Activated naive CD8-positive, alpha-beta T cell treated with anti-CD3 and anti-CD28 coated beads for 36 hours (primary cell): ENCODE measurements at places on chromosomes 12 and 14. TPM values are rescaled to one million over a fixed set of nuclear protein-coding genes. Genes with fewer than 3 reads are reported as not detected.

Gene ALDH1L2
- total RNA-seq: 5.9 TPM

Gene AQP6
- total RNA-seq: not detected

Gene LUM
- not detected for total RNA-seq

Gene PLA2G1B
- not detected for total RNA-seq

Gene EEF1AKMT3
- 3.9 TPM for total RNA-seq

- H3K27ac ChIP-seq: peak overlapping the region; percentile 95
- H3K4me3 ChIP-seq: peak overlapping the region; percentile 90
- peaks cover 51% of the 10 kb centered on the region for H3K4me1 ChIP-seq
- no peaks in the 10 kb centered on the region for H3K27me3 ChIP-seq
Measured at GRCh38 chr12:123077298-123078119, 73.4 kb downstream of the PITPNM2 start.

DNA sequence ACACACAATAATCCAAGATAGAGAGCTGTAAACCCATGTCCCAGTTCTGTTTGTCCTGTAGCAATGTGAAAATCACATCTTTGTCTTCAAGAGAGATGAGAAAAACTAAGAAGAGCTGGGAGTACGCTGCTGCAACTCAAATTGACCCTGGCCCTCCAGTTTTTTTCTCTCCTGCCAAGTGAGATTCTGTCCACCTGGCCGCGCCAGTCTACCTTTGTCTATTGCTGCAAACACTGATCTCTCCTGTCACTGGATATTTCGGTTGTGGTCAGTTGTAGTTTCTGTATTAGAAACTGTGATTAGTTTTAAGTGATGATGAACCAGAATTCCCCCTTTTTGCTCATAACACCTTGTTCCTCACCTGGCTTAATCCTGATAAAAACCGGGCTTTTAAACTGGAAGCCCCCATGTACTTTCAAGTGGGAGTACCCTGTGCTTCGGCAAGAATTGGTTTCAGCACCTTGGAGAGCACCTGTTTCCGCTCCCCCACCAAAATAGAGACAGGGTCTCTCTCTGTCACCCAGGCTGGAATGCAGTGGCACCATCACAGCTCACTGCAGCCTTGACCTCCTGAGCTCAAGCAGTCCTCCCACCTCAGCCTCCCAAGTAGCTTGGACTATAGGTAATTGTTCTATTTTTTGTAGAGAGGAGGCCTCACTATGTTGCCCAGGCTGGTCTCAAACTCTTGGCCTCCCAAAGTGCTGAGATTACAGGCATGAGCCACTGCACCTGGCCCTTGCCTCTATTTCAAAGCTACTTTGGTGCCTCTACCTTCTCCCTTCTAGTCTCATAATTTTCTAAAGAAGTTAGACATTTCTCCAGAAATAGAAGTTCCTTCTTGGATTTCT lies 156.8 kb downstream of the PHETA1 start:
- H3K27me3 ChIP-seq: no peaks in the 10 kb centered on the region
- H3K36me3 ChIP-seq: no peaks in the 10 kb centered on the region
- no peak for DNase-seq
- no peaks in the 10 kb centered on the region for H3K4me1 ChIP-seq
- no peak overlapping the region for H3K27ac ChIP-seq
- no peak overlapping the region for H3K4me3 ChIP-seq

DNA sequence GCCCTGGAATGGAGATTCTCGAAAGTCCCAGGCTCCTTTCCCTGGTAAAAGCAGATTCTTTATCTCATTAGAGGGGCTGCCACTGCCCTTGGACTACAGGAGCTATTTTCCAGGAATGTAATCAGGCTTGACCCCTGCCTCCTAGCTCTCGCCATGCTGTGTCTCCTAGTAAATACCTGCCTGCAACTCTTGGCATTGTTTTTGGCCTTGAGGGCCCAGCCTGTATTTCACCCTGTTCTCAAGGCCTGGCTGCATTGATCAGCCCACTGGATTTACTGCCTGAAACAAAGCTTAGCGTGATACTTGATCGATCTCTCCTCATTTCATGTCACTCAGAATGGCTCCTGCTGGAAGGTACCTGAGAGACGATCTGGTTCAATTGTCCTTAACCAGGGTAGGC lies 273.7 kb downstream of the CACNA1C start:
- H3K4me3 ChIP-seq: no peak overlapping the region
- no peak for DNase-seq
- H3K27ac ChIP-seq: no peak overlapping the region
- H3K4me1 ChIP-seq: no peaks in the 10 kb centered on the region
- H3K27me3 ChIP-seq: peaks cover 5% of the 10 kb centered on the region
- H3K36me3 ChIP-seq: no peaks in the 10 kb centered on the region

DNA sequence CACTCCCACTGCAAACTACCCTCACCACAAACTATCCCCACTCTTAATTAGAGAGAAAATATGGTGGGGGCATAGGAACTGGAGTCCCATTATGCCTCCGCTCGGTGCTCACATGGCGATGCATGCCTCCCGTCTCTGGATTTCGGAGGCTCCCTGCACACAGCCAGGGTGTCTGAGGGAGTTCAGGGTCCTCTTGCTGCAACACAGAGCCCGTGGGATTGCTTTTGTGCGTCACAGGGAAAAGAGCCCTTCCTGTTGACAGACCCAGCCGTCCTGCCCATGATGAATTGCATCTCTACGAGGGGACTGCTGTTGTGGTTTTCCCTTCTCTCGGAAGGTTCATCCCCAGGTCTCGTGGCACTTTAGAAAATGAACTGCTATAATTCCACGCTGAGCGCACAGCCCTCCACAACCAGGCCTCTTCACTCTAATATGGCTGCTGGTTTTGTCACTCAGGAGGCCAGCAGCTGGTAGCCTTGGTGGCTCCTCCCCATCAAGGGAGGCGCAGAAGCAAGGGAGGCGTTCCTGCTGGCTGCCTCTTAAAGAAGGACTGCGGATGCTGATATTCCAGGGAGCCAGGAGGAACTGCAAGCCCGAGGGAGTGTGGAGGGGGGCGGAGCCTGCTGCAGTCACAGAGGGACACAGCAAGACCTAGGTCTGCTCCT lies 158.0 kb downstream of the KCNA5 start:
- no peak overlapping the region for H3K27ac ChIP-seq
- no peak for DNase-seq
- no peak overlapping the region for H3K4me3 ChIP-seq
- H3K36me3 ChIP-seq: no peaks in the 10 kb centered on the region

DNA sequence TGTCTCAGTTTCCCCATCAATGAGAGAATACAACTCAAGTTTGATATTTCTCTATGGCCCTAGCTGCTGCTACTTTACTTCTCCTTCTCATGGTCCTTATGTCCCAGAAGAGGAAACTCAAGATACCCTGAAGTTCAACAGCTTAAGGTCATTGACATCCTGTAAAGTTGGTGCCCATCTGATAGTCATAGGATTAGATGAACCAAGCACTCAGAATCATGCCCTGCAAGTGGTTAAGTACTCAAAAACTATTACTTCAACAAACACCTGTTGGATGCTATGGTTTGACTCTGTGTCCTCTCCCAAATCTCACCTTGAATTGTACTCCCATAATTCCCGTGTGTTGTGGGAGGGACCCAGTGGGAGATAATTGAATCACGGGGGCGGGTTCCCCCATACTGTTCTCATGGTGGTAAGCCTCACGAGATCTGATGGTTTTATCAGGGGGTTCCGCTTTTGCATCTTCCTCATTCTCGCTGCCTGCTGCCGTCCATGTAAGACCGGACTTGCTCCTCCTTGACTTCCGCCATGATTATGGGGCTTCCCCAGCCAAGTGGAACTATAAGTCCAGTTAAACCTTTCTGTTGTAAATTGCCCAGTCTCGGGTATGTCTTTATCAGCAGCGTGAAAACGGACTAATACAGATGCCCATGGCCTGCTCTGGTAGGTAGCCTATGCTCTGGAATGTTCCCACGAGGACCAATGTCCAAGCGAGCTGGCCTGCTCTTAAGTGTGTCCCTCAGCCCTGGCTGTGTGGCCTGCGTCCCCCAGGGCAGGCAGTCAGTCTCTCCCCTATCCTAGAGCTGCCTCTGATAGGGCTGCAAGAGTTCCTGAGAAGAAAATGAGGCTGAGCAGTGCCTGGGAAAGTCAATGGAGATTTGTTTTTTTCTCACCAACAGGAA lies 18.1 kb downstream of the CAMKK2 start:
- no peak overlapping the region for H3K4me3 ChIP-seq
- no peak for DNase-seq
- H3K36me3 ChIP-seq: peaks cover 22% of the 10 kb centered on the region
- H3K27me3 ChIP-seq: no peaks in the 10 kb centered on the region
- H3K4me1 ChIP-seq: peaks cover 10% of the 10 kb centered on the region
- no peak overlapping the region for H3K27ac ChIP-seq

GRCh38 chr12:1662761-1663439 lies 28.0 kb upstream of the ADIPOR2 start:
- peak overlapping the region; percentile 70 for H3K27ac ChIP-seq
- peaks cover 28% of the 10 kb centered on the region for H3K4me1 ChIP-seq
- DNase-seq: no peak

DNA sequence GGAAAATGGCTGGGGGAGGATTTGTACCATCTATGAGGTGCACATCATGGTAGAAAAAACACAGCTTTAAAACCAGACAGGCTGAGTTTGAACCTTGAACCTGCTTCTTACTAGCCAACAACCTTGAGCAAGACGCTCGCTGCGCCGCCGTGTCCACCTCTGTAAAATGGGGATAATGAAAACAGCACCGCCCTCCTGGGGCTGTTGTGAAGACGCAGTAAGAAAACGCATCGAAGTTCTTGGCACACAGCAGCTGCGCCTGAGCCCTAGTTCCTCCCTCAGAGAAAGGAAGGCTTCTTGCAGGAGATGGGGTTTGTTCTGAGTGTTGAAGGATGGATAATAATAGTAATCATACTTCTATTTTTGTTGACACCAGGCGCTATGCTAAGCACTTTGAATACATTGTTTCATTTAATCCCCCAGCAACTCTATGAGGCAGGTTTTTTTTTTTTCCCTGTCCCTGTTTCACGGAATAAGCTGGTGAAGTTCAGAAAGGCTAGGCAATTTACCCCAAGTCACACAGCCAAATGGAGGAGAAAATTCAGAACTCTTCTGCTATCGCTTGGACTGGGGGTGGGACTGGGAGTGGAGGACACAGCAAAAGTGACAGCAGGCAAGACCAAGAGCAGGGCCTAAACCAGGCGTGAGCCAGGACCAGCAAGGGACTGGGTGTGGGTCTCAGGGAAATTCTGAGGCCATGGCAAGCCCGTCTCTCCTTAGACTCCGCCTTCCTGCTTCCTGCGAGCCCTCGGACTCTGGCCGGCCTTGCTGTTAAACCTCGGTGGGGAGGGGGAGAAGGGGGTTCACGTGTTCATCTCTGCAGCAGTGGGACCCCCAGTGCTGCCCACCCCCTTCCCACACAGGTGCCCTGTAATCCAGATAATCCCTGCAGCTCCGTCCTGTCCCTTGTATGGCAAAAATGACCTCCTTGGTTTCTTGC lies 97.5 kb downstream of the LRRC74A start:
- no peak overlapping the region for H3K4me3 ChIP-seq
- no peak for DNase-seq
- H3K27me3 ChIP-seq: no peaks in the 10 kb centered on the region
- no peak overlapping the region for H3K27ac ChIP-seq
- no peaks in the 10 kb centered on the region for H3K36me3 ChIP-seq
- peaks cover 55% of the 10 kb centered on the region for H3K4me1 ChIP-seq

DNA sequence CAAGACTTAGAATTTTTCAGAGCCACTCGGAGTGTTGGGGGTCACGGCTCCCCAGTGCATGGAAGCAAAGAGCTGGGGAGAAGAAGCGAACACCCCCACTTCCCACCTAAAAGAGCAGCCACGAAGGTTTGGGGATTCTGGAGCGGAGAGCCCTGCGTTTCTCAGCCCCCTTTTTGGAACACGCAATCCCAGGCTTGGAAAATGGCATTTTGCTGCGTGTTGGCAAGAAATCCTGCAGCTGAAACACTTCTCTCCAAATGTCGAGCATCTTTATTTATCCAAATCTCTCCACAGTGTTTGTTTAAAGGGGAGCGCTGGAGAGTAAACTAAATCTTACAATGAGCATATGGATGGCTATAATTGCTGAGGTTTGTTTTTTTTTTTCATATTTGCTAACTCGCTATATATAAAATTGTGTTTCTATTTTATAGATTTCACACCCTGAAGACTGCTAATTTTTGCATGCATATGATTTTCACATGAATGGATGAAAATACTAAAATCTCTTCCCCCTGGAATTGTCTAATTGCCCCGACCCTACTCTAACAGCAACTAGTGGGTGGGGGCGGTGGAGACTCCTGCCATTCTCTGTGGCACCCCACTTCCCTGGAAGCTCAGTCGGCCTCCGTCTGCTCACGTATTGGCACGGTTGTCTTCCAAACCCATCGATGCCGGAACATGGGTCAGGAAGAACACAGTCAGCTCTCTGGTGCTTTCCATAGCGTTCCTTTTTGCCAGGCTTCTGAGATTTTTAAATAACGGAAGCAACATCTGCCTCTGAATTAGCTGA lies 120.5 kb downstream of the GCH1 start:
- H3K27me3 ChIP-seq: peaks cover 3% of the 10 kb centered on the region
- H3K36me3 ChIP-seq: peaks cover 6% of the 10 kb centered on the region
- H3K4me3 ChIP-seq: no peak overlapping the region
- H3K4me1 ChIP-seq: peaks cover 14% of the 10 kb centered on the region

DNA sequence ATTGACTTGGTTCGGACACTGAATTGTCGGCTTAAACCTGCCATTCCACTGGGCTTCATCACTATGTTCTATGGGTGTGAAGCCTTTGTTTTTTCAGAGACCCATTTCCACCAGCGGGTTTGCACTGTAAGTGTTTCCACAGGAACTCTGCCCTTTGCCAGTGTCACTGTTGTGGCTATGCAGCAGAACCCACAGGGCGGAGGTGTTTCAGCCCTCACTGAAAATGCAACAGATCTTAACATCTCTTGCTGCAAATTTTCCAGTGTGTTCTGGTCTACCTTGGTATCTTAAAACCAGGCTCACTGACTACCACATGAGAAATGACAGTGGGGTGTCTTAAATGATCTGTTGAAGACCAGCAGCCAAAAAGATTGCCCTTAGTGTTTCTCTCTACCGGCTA lies 21.1 kb downstream of the PRKCH start:
- H3K36me3 ChIP-seq: peaks cover 67% of the 10 kb centered on the region
- peaks cover 92% of the 10 kb centered on the region for H3K4me1 ChIP-seq
- no peaks in the 10 kb centered on the region for H3K27me3 ChIP-seq
- H3K27ac ChIP-seq: peak overlapping the region; percentile 95
- peak; percentile 85 for DNase-seq
- peak overlapping the region; percentile 86 for H3K4me3 ChIP-seq

GRCh38 chr14:22613106-22613695 lies 15.1 kb downstream of the ABHD4 start:
- H3K27ac ChIP-seq: no peak overlapping the region
- H3K27me3 ChIP-seq: no peaks in the 10 kb centered on the region
- DNase-seq: no peak
- peaks cover 1% of the 10 kb centered on the region for H3K4me1 ChIP-seq
- H3K36me3 ChIP-seq: peaks cover 9% of the 10 kb centered on the region

GRCh38 chr12:115355301-115355700 lies 671.3 kb upstream of the TBX3 start:
- H3K4me1 ChIP-seq: no peaks in the 10 kb centered on the region
- H3K4me3 ChIP-seq: no peak overlapping the region
- no peak overlapping the region for H3K27ac ChIP-seq
- H3K27me3 ChIP-seq: peaks cover 5% of the 10 kb centered on the region

- no peak for DNase-seq
- H3K4me3 ChIP-seq: no peak overlapping the region
- no peaks in the 10 kb centered on the region for H3K27me3 ChIP-seq
Measured at GRCh38 chr12:88781909-88782308, 201.6 kb upstream of the KITLG start.

- DNase-seq: no peak
- no peaks in the 10 kb centered on the region for H3K27me3 ChIP-seq
- no peak overlapping the region for H3K27ac ChIP-seq
- H3K4me3 ChIP-seq: no peak overlapping the region
- H3K36me3 ChIP-seq: peaks cover 15% of the 10 kb centered on the region
- H3K4me1 ChIP-seq: no peaks in the 10 kb centered on the region
Measured at GRCh38 chr14:102728501-102728900, 48.7 kb upstream of the TRAF3 start.

GRCh38 chr14:21852061-21852664 lies 178.5 kb upstream of the OR4E1 start:
- H3K4me1 ChIP-seq: peaks cover 11% of the 10 kb centered on the region
- H3K36me3 ChIP-seq: peaks cover 2% of the 10 kb centered on the region
- peak overlapping the region; percentile 82 for H3K27ac ChIP-seq
